ENCODE measurements at places on chromosomes 2 and 18.

DNA sequence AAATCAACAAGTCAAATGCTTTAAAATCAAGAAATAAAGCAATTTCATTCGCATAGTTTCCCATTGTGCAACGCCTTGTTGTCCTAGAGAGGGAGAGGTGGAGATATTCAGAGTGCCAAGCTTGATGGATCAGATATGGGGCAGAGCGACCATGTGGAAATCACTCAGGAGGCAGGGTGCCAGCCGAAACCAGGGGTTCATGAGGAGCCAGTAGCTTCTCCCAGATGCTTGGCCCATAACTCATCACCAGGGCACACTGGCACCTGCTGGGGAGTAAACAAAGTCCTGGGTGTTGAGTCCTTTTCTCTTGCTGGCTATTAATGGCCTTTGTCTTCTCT is 53.0 kb upstream of the ASAP2 start:
- DNase-seq, result no peak

GRCh38 chr2:182715121-182715891 is 751 bp upstream of the DNAJC10 start:
- no peak for DNase-seq

DNA sequence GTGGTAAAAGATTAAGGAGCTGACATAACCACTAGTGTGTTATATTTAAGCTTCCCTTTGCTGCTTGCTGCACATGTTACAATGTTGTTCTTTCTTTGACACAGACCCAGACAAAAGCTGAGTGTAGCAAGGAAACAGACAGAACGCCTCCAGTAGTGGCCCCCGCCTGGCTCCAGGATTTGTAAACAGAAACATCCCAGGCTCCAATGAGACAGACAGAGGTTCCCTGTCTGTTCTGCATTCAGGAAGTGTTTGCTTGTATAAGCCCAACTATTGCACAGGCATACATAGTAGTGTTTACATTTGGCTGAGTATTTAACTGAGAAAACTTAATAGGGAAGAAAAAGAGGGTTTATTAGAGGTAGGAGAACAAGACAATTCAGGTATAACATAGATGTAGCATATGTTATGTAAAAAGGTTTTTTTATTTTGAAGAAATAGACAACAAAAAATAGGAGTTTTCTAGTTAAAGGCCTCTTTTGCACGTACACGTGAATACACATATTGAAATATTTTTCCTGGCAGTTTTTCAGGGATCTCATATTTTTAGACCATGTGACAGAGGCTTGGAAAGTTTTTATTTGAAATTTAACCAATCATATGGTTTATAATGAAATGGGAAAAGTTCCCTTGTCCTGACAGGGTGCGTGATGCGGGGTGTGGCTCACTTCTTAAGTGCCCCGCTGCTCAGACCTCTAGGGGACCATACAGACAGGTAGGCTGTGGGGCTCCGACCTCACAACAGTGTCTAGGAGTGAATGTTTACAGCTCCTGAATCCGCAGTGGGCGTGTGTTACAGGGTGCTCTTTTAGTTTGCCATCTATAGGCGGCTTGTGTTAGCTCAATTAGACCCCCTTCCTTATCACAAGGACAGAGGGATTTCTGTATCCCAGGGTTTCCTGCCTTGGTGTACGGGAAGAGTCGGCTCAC is 118.4 kb downstream of the BMPR2 start:
- DNase-seq, result no peak

- no peak for DNase-seq
Observed at GRCh38 chr2:122643725-122644329, 888.4 kb downstream of the TSN start.

GRCh38 chr18:6119761-6120160 is 224.4 kb upstream of the TMEM200C start:
- no peak for DNase-seq

DNA sequence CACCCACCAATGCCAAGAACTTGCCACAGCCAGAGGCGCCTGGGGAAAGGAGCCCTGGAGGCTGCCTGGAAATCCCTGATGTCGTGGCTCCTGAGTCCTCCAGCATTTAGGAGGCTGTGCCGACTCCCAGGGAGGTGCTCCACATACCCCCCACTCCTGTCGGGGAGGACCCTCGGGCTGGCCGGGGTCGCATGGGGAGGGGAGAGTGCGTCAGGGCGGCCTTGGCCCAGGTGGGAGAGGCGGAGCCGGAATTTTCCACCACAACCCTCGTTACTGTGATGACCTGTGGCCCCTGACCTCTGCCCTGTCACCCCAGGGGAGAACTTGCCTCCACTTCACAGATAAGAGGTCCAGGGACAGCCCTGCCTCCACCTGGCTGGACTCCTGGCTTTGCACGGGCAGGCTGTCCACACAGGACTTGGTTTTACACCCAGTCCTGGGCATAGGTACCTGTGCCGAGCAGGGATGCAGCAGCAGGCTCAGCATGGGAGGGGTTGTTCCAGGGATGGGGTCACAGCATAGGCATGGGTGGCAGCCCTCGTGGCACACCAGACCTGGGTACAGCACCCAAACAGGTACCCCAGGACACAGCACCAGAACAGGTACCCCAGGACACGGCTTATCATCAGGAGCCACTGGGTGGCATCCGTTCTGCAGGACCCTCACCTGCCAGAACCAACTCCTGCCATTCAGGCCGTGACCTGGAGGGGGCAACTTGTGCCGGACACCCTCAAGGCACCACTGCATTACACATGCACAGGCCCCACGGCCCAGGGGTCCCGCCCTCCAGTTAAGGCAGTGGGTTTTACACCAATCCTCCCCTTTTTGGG is 12.3 kb upstream of the AGXT start:
- no peak for DNase-seq

DNA sequence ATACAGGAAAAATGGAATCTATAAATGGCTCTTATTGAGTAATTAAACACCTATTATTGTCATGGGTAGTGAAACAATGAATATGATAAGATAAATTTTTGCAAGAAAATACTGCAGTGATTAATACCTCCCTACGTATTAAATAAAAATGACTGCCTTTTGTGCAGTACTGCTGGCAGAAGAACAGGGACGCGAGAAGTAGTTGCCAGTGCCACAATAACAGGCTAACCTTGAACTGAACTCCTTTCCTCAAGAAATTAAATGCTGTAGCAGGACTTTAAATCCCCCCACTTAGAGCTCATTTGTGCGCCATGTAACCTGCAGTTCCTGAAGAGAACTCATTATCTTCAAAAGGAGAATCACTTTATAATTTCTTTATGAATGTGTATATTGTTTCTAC is 24.6 kb downstream of the FIGN start:
- DNase-seq, result no peak

- DNase-seq, result no peak
Observed at GRCh38 chr2:174561283-174561971, 36.2 kb downstream of the WIPF1 start.

DNA sequence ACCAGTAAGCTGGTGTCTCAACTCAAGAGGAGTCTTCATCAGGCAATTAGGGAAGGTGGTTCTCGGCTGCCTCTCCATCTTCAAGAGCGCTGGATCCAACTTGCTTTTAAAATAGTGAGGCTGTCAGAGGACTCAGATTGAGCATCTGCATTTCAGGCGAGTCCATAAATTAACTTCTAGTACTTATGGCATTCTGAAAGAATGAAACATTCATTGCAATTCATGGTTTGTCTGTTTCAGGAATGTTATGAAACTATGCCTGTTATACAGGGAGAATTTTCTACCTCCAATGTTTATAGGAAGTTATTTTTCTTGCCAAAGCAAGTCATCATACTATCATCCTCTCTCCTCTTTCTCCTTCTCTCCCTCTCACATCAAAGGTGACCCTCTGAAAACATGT is 883.2 kb downstream of the SLC4A3 start:
- no peak for DNase-seq

- no peak for DNase-seq
Observed at GRCh38 chr2:231533086-231533776, 3.0 kb upstream of the NMUR1 start.

DNA sequence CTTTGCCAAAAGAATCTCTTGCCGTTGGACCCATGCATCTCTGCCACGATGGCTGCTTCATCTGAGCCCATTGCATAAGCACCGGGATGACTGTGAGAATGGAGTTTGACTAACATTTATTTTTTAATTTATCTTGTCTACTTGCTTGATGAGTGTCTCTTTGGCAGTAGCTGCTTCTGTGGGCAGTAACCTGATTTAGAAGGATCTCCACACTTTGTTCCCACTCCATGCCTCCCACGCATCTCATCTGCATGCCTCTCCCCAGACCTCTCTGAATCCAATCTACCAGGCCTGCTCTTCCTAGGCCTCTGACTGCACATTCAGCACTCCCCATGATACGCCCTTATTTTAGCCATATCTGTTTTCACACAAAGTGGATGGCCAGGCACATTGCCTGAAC is 23.7 kb upstream of the TMX3 start:
- DNase-seq, result no peak

DNA sequence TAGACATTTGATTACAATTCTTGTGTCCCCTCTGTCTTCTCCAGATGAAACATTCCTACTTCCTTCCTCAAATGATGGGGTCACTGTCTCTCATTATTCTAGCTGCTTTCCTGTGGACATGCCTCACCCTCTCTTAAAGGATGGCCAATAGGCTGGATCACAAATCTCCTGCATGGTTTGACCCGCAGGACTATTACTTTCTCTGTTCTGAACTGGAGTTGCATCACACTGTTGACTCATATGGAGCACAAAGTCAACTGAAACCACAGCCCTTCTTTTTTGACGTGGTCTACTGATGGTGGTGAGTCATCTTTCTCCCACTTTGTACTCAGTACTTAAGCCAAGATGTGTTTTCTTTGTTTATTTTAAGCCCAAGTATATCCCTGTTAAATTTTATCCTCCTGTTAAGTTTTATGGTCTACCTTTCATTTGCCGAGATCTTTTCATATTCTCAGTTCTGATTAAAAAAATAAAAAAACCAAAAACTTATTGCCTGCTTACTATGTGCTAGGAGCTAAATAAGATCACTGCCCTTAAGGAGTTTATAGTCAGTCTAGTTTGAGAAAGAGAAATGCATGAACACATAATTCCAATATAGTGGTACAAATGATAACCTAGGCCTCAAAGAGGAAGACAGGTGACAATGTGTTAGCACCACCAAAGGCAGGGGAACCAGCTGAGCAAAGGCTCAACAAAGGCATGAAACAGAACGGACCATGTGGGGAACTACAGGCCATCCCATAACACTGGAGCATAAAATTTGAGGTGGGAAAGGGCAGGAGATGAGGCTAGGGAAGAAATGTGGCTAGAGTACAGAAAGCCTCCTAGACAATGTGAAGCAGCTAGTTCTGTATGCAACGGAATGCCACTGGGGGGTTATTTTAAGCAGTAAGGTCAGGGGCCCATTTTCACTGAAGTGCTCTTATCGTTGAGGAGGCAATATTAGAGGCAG is 67.6 kb upstream of the ZFP36L2 start:
- DNase-seq, result no peak

DNA sequence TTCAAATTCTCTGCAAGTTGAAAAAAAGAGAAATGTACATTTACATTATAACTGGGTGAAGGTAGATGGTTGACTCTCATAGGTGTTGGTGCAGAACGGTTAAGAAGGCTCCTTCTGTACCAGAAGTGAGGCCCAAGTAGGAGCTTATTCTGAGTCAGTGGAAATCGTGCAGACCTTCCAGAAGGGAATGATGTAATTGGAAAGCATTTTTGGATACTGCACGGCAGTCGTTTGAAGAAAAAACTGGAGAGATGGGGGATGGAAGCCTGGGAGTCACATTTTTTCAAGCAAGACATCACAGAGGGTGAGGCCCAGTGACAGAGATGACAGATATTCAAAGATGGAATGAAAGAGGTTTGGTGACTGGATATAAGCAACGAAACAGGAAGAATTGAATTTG is 39.4 kb downstream of the HRH4 start:
- no peak for DNase-seq

Measured in stimulated activated CD4-positive, alpha-beta T cell treated with anti-CD3 and anti-CD28 coated beads, Interleukin-1b, Interleukin-23, amount 100 ng/mL, for 24 hours (primary cell).